ENCODE measurements at places on chromosomes 7 and 10. TPM values are rescaled to one million over a fixed set of nuclear protein-coding genes. Genes with fewer than 3 reads are reported as not detected.

The MYH16 gene
- total RNA-seq, result not detected

The GJC3 gene
- total RNA-seq, result not detected

- H3K27me3 ChIP-seq, result peaks cover 26% of the 10 kb centered on the region
- no peak overlapping the region for H3K27ac ChIP-seq
- DNase-seq, result no peak
- H3K4me1 ChIP-seq, result no peaks in the 10 kb centered on the region
Measured at GRCh38 chr7:119197172-119197876, 972.8 kb downstream of the ANKRD7 start.

The FZD1 gene
- total RNA-seq, result 19.4 TPM

The TES gene
- 232 TPM for total RNA-seq

The SFTPA2 gene
- total RNA-seq, result not detected

The SEPHS1 gene
- total RNA-seq, result 67.5 TPM
